ENCODE measurements at places on chromosomes 3 and 15. TPM values are rescaled to one million over a fixed set of nuclear protein-coding genes. Genes with fewer than 3 reads are reported as not detected.

DNA sequence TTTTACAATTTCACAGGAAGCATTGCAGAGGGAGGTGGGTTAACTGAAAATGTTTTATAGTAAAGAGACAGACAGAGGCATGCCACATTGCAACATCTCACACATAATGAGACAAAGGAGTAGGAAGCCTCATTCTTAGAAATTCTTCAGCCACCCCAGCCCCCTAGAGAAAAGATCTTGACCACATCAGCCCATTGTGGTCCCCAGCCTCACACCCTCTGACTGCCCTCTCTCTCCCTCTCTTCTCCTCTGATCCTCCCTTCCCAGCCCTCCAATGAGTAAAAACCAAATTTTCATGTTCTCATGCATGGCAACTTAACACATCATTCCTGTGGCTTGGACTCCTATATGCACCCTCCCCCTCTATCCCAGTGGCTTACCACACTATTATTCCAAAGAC lies 174.1 kb downstream of the UACA start:
- DNase-seq = no peak
- no peak overlapping the region for H3K27ac ChIP-seq
- H3K4me3 ChIP-seq = no peak overlapping the region

DNA sequence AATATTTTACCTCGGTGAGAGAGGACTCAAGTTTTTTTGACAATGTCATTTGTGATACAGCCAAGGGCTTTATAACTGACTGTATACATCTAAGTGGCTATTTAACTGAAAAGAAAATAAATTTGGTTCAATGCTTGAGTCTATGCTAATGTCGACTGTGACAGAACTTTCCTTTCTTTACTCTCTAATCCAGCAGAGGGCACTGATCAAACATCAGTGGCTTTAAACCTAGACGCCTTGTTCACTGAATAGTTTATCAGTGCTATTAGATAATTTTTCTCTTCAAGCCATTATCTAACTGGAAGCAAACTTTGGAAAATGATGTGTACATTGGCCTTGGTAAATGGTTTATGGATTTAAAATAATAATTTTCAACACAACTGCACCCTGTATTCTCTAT lies 285.1 kb downstream of the CHL1 start:
- no peaks in the 10 kb centered on the region for H3K36me3 ChIP-seq
- H3K4me3 ChIP-seq = no peak overlapping the region
- H3K27ac ChIP-seq = no peak overlapping the region

DNA sequence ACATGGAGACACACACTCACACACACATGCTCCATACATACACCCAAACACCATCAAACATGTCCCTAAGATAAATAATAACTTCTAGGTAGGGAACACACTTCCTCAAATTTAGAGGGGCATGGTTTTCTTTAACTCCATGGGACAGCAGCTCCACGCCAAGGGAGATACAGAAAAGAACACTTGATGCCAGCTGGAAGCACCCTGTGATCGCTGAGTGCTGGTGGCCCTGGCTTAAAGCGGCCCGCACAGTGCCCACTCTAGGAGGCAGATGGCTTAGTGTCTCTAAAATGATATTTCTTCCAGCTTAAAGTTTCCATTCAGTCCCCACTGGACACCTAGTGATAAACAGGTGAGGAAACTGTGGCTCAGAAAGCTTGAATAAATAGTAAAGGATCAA lies 232.9 kb downstream of the UACA start:
- H3K27me3 ChIP-seq = no peaks in the 10 kb centered on the region
- H3K4me3 ChIP-seq = no peak overlapping the region
- no peaks in the 10 kb centered on the region for H3K36me3 ChIP-seq
- DNase-seq = no peak
- no peaks in the 10 kb centered on the region for H3K4me1 ChIP-seq
- no peak overlapping the region for H3K27ac ChIP-seq

Gene RNF123
- total RNA-seq = 43.7 TPM

- no peaks in the 10 kb centered on the region for H3K36me3 ChIP-seq
- H3K27me3 ChIP-seq = no peaks in the 10 kb centered on the region
- no peak overlapping the region for H3K4me3 ChIP-seq
- no peak overlapping the region for H3K27ac ChIP-seq
- DNase-seq = no peak
- H3K4me1 ChIP-seq = no peaks in the 10 kb centered on the region
Observed at GRCh38 chr3:129722527-129722926, 116.1 kb upstream of the PLXND1 start.

- H3K36me3 ChIP-seq = no peaks in the 10 kb centered on the region
- no peaks in the 10 kb centered on the region for H3K27me3 ChIP-seq
- H3K4me1 ChIP-seq = no peaks in the 10 kb centered on the region
- no peak for DNase-seq
- no peak overlapping the region for H3K4me3 ChIP-seq
- H3K27ac ChIP-seq = no peak overlapping the region
Observed at GRCh38 chr3:142657033-142657432, 60.8 kb downstream of the PLS1 start.

Gene PLSCR2
- 1.4 TPM for total RNA-seq

GRCh38 chr15:89912145-89912673 lies 543 bp downstream of the ARPIN start:
- peaks cover 3% of the 10 kb centered on the region for H3K36me3 ChIP-seq
- no peaks in the 10 kb centered on the region for H3K27me3 ChIP-seq
- no peaks in the 10 kb centered on the region for H3K4me1 ChIP-seq

Gene IQCH
- 7.7 TPM for total RNA-seq

Gene P3H2
- total RNA-seq = 103 TPM

DNA sequence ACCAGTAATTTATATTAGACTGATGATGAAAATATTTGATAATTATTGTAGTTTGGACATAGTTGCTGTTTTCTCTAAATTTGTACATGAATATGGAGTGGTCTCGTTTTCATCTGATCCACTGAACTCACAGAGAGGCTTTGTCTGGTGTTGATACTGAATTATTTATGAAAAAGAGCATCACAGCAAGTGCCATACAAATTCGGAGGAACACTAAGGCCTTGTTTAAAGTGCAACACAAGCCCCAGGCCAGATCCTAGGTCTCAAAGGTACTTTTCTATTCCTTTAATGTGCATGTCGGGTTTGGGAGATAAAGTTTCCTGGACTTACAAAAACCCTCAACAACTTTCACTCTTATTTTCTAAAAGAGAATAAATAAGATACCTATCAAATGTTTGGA lies 796.8 kb upstream of the EPHA6 start:
- no peaks in the 10 kb centered on the region for H3K4me1 ChIP-seq
- H3K4me3 ChIP-seq = no peak overlapping the region
- H3K36me3 ChIP-seq = no peaks in the 10 kb centered on the region
- no peaks in the 10 kb centered on the region for H3K27me3 ChIP-seq

Gene MYH15
- 0.44 TPM for total RNA-seq

DNA sequence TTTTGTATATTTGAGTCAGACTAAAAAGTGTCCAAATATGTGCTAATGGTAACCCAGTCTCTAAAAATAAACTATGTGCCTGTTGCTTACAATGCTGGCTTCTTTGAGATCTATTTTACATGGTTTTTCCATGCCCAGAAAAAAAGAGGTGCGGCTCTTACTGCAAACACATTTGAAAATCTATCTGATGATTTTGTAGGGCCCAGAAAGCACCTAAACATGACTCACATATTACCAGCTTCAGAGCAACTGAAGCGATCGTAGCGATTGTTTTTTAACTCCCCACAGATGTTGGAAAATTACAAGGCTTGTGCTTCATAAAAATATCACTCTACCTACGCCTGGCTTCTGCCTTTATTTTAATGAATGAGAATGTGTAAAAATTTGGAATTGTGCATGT lies 53.5 kb downstream of the SUCNR1 start:
- no peak overlapping the region for H3K4me3 ChIP-seq
- H3K27me3 ChIP-seq = no peaks in the 10 kb centered on the region
- no peak overlapping the region for H3K27ac ChIP-seq
- no peaks in the 10 kb centered on the region for H3K4me1 ChIP-seq
- DNase-seq = no peak

- no peak overlapping the region for H3K27ac ChIP-seq
- no peak for DNase-seq
- H3K36me3 ChIP-seq = no peaks in the 10 kb centered on the region
- no peak overlapping the region for H3K4me3 ChIP-seq
Observed at GRCh38 chr15:48625126-48625525, 20.4 kb downstream of the FBN1 start.

DNA sequence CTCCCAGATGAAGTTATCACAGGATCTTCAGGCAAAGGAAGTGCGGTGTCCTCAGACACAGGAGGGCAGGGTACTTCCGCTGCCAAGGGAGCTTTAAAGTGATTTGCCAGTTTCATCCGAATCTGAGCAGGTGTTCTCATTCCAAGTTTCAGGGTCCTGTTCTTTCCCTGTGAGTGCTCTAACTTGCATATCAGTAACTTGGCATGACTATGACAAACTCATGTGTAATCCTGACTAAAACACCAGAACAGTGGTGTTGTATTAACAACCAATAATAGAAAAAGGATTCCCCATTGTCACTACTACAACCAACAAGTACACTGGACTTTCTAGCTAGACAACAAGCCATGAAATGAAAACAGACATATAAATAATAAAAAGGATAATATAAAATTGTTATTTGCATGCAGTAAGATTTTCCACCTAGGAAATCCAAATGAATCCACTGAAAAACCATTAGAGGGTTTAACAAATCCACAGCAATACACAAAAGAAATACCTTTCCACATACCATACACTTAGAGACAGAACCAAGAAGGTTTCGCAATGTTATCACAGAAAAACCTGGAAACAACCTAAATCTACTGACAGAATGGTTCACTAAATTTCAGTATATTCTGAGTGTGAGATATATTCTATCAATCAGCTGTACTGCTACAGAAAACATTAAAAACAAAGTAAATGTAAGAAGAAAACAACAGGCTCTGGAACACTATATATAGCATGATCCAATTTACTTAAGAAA lies 40.9 kb upstream of the RPL35A start:
- H3K4me3 ChIP-seq = no peak overlapping the region
- H3K27ac ChIP-seq = no peak overlapping the region
- H3K36me3 ChIP-seq = no peaks in the 10 kb centered on the region

Gene SCAMP5
- total RNA-seq = 13.4 TPM

All from kidney (tissue), 22 donors.